Inflammatory macrophage (primary cell): ENCODE measurements at places on chromosomes 3 and 15.

DNA sequence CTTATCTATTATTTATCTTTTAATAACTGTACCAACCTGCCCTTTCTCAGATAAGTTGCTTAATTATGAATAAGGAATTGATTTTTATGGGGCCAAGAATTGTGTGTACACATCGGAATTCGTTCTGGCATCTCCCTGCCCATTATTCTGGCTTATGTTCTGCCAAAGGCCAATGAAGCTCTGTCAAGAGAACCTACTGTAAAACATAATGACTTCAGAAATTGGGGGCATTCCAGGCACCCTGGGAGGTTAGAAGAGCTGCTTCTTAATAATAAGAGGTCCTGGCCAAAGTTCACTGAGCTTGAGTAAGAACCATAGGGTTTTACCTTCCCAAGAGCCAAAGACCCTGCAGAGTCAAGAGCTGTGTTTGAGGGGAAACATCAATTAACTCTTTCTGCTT is 261.7 kb downstream of the SLC9A9 start:
- no peak for DNase-seq

GRCh38 chr3:135918600-135918999 is 46.9 kb upstream of the PPP2R3A start:
- no peak for DNase-seq

GRCh38 chr15:85943791-85944190 is 135.9 kb upstream of the AGBL1 start:
- DNase-seq: no peak

GRCh38 chr15:78950902-78951840 is 6.3 kb upstream of the CTSH start:
- DNase-seq: peak; percentile 36

DNA sequence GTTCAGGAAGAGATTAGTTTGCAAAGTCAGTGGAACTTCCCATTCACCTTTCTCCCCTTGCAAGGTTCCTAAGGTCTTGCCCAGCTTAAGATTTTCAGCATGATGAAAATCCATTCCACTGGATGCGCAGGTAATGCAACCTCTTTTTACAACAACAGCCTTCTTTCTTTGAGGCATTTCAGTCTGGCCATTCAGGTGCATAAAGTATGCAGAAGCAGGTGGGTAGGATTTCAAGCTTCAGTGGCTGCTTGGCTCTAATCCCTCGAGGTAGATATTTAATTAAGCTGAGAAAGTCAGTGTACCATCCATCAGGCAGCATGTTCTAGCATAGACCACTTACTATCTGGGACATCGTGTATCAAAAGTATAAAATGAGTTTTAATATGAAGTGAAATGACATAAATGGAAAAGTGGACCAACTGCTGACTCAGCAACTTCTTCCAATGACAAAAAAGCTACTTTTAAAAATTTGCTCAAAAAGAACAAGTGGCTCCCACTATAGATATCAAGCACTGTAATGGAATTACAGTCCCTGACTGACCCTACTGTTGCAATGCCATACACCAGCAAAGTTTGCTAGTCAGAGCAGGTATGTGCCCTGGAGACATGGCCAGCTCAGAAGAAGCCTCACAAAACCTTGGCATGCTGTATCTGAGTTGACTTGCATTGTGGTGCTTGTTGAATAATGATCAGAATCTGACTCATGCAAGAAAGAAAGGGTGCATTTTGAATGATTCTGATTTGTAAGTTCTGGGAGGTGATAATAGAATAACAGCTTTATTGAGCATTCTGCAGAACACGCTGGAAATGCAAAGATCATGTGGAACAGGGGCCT is 459.9 kb upstream of the MCTP2 start:
- DNase-seq: no peak

GRCh38 chr15:94586099-94586498 is 354.7 kb downstream of the MCTP2 start:
- DNase-seq: no peak

- DNase-seq: peak; percentile 83
Measured at GRCh38 chr3:105367406-105368213, 901 bp downstream of the ALCAM start.

DNA sequence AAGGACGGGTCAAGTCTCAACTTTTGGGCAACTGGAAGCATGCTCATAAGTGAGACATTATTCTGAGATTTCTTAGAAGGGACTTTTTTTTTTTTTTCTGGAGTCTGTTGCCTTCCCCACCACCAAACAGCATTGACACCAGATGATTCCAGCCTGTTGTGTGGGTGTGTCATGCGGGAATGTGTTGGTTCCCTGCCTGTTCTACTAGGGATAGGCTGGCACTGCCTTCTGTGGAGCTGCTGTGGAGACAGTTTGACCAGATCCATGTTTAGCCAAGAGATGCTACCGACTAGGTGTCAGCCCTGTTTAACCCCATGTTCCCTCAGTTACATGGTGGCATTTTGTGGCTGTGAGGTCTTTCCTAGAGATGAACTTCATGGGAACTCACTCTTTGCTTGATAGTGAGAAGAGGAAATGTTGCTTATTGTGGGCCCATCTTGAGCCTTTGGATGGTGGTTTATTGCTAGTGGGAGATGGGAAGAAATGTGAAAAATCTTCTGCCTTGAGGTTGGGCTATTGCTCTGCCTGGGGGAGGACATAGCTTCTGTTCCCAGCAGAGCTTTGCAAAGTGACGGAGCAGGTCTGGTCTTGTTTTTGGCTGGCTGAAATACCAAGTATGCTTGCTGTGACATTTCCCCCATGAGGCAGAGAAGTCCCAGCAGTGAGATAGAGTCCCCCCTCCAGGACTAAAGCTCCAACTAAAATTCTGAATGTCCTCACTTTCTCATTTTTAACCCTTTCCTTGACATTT is 31.3 kb downstream of the TRAK1 start:
- no peak for DNase-seq

DNA sequence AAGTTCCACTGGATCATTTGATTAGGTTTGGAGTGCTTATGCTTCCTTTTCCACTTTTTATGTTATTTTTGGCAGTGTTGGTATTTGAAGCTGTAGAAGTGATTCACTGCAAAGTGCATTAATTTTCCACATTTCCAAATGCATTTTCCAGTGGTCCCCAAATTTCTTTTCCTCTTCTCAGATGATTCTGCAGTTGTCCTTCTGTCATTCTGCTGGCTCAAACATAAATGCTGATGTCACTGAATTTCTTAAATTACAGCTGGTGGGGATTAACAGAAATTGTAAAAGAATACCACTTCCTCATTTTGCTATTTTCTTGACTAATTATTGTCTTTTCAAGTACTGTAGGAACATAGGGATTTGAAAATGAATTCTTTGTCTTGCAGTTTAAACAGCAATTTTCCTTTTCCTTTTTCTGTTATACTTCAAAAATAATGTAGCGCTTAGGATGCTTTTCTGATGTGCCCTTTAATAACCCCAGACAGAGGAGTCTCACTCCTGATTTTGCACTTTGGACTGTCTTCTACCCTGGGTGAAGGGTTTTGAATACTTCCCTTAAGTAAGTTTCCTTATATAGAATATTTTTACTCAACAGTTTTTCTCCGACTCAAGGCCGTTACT is 25.0 kb downstream of the MITF start:
- DNase-seq: peak; percentile 84

DNA sequence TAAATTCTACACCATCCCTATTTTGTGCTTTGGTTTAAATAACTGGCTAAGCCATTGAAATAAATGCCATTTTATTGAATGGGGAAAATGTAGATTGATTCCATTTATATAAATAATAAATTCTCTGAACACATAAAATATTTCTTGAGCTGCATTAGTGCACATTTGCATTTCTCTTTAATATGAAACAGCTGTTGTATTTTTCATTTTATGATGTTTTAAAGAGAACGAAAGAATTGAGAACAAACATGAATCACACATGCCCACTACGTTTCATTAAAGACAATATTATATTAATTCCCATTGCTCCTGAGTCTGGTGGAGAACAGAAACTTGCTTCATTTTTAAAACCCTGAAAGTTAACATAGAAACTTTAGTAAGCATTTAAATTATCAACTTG is 235.7 kb upstream of the CFAP20DC start:
- no peak for DNase-seq

DNA sequence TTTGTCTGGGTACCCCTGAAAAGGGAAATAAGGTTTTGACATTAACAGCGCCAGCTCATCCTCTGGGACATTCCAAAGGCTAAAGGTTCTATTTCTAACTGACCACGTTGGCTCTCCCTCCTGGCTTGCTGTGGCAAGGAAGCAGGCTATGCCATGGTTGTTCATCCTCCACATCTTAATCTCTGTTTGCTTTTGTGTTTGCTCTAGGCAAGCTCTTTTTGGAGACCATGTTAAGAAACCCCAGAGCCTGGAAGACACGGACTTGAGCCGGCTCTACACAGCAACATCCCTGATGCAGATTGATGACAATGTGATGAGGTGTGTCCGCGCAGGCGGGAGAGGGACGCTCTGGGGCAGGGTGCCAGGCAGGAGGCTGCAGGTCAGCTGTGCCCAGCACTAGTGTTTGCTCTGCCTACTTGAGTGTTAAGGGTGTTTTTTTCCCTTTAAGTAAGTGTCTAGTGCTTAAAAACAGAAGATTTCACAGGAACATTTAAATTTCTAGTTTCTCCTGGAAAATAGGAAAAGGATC is 33.3 kb downstream of the RLBP1 start:
- no peak for DNase-seq

DNA sequence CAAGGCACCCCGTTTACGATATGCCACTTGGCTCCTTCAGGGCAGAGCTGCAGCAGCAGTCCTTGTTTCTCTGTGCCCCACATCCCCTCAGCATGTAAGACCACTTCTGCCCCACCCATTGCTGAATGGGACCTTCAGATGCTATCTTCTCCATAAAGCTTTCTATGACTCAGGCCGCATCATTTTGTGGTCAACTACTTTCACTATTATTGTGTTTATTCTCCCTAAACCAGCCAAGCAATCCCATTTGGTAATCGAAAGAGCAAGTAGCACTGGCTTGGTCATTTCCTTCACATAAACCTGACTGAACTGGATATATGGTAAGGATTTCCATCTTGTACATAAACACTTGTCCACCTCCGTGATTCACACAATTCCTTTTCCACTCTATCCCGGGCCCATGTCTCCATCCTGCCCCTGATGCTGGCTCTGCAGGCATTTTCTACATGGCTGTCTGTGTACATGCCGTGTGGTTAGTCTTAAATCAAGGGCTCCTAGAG is 25.7 kb downstream of the LIPC start:
- DNase-seq: peak; percentile 45

DNA sequence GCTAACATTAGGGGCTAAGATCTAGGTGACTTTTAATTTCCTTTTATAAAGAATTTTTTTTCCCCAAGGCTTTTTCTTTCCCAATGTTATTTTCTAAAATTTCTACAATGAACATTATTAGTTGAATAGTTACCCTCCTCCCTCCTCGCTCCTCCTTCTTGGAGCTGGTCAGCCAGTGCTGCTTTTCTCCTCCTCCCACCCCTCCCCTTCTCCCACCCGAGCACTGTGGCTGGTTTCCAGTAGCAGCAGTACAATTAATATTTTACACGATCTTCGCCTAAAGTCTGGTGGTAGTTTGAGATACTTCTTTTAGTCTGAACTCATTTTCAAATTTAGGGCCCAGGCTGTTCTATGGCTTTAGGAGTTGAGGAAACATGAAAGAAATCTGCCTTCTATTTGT is 41.6 kb downstream of the EEFSEC start:
- no peak for DNase-seq

- no peak for DNase-seq
Measured at GRCh38 chr3:60810881-60811280, 440.4 kb downstream of the FHIT start.

DNA sequence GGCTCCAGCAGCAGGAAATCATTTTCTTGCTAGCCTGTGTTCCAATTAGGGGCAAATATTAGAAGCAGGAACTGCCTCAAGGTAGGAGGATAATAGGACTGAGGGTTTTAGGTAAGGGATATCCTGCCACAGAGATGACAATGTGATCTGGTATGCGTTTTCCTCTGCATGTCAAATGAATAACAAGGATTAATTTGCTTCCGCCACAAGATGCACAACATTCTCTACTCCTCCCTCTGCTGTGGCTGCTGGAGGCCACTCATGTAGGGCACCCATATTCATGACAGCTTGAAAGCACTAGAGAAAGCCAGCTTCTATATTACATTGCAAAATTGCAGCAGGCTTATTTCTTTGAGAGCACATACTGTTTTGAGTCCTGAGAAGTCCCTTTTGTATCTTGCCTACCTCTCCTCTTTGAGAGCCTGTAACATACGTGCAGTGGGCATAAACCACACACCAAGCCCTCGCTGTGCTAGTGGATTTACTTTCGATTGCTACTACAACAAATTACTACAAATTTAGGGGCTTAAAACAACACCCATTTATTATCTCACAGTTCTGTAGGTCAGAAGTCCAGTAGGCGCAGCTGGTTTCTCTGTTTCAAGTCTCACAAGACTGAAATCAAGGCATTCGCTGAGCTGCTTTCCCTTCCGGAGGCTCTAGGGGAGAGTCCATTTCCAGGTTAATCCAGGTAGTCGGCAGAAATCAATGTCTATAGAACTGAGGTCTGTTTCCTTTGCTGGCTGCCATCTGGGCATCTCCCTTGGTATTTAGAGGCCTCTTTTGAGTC is 5.9 kb upstream of the CD47 start:
- DNase-seq: no peak

- no peak for DNase-seq
Measured at GRCh38 chr3:51928438-51928837, 13.3 kb downstream of the RRP9 start.

- no peak for DNase-seq
Measured at GRCh38 chr3:139100821-139101220, 56.1 kb upstream of the PRR23C start.

DNA sequence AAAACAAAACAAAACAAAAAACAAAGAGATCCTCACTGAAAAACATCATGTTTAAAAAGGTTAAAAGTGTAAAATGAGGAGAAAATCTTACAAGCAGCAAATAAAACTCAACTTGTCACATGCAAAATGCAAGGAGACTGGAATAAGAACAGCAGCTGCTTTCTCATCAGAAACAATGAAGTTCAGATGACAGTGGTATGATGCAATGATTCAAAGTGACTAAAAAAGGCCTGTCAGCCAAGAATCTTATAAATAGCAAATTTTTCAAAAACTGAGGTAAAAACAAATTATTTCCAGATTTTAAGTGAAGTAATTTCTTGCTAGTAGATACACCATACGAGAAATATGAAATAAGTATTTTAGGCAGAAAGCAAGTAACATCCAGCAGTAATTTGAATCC is 68.6 kb upstream of the EPHA3 start:
- DNase-seq: no peak

- peak; percentile 92 for DNase-seq
Measured at GRCh38 chr3:155065537-155065936, 14.6 kb upstream of the MME start.

- DNase-seq: no peak
Measured at GRCh38 chr3:97417-98258, 98.9 kb upstream of the CHL1 start.

- DNase-seq: no peak
Measured at GRCh38 chr3:113501597-113501996, 13.4 kb downstream of the SPICE1 start.

GRCh38 chr3:109994853-109995252 is 657.5 kb upstream of the DPPA4 start:
- no peak for DNase-seq

DNA sequence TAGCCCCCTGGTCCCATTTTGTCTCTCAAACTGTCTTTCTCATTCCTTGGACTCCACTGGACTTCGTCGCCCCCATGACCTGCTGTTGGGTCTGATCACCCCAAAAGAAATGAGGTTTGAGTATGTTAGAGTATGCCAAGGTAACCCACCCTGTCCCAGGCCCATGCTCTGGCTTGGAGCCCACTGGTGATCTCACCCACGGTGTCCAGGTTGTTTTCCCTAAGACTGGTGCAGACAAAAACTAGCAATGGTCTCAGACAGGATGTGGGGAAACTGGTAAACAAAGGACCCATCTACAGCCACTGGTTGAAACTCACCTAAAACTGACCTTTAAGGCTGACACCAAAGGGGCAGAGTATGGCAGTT is 38.9 kb downstream of the EFCAB12 start:
- no peak for DNase-seq
